RCC 7860 (cell line): ENCODE measurements at places on chromosomes 5 and 9.
A peak's percentile ranks its signal among the peaks of the same experiment; 100 is the strongest.

DNA sequence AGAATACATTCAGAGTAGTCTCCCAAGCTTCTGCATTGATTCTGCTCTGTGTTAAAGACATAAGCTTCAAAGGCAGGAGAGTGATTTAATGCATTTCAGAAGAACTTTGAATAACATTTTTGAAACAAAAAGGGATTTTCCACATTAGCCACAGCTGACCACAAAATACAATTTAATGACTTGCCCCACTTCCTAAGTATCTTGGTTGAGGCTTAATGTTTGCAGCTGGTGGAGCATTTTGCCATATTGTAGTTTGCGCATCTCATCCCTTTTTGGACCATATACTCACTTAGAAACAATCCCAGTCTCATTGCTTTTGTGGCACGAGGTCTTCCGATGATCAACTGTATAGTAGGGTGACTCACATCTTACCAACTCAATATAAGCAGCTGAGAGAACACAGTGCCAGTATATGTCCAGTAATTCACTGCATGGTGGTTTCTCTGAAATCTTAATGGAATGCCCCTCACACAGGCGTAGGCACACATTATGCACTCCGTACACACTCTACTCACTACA is 455.8 kb upstream of the PTGER4 start:
- DNase-seq: peak; percentile 100

- no peak for DNase-seq
Observed at GRCh38 chr9:89588271-89588879, 16.4 kb upstream of the GADD45G start.

- DNase-seq: peak; percentile 60
Observed at GRCh38 chr5:72107131-72107900, at the start of gene MAP1B. MAP1B (plus strand) TSS chr5:72107475; CDS start chr5:72107532, 57 bp downstream.

GRCh38 chr5:151449297-151449696 is 1.9 kb downstream of the SLC36A1 start:
- DNase-seq: no peak

- DNase-seq: no peak
Observed at GRCh38 chr9:33229359-33230114, 10.4 kb upstream of the SPINK4 start.

- DNase-seq: no peak
Observed at GRCh38 chr5:124922255-124922975, 176.0 kb upstream of the ZNF608 start.

DNA sequence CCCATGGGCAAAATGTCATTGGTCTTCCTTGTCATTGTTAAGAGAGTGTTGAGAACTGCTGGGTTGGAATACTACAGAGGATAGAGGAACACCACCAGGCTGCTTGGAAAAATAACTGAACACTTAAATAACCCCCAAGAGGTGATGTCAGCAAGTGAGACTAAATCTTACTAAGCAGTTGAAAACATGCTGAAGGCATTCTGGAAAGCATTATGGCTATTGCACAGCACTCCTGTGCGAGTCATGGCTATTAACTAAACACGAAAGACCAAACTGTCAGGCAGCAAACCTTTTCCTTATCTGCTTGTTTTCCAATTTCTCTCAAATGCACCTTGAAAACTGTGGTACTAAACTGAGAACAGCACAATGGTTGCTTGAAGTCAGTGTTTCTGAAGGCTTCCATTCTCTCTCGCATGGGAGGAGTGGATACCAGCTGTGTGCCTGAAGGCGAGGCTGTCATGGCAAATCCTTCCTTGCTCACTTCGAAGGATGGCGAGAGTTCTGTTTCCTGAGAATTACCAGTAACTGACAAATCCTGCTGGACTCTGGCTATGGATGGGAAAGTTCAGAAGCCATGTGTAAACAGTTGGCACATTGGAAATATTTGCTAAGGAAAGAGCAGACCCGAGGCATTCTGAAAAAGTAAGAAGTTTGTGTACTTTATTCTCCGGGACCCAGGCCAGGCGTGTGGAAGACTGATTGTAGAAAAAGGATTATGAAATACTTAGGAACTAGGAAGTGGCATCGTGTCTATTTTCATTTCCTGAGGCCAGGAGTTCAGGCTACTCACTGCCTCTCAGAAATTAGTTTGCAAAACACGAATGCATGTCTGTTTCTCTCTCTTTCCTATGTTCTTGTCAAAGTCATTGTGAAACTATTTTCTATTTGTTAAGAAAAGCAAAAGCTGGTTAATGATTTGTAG is 182.1 kb downstream of the DMRT2 start:
- peak; percentile 7 for DNase-seq

- no peak for DNase-seq
Observed at GRCh38 chr9:131982671-131983239, 96.9 kb downstream of the MED27 start.

DNA sequence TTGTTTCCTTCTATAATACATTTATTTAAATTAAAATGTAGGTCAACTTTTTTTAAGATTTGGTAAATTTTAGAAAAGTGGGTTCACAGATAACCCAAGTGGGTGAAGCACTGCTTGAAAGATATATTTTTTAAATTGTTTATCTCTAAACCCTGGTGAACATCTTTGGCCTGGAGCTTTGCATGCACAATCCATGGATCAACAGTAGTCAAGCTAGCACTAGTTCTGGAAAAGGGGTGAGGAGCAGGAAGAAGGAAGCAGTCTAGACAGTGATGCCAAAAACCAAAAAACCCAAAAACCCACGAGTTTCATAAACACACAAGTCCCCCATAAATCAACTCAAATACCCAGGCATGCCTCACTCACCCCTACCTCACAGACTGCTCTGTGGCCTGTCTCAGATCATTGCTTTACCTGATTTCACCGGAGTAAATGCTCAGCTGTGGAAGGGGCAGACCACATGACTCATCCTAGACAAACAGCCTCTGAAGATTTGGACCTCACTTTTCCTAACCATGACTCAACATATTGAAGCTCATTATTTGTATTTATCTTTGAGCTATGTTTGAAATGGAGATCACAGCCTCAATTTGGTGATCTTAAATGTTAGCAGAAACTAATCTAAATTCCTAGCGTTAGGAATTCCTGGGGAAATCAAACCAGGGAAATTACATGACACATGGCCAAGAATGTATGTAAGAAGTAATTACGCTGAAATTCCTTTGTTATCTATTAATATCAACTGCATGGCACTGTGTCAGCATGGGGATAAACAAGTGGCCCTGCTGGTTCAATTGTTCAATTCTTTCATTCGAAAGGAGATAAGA is 149.6 kb downstream of the ZNF608 start:
- peak; percentile 98 for DNase-seq

GRCh38 chr5:5560016-5560415 is 137.5 kb downstream of the ICE1 start:
- DNase-seq: no peak
